ENCODE measurements at places on chromosomes 7 and 10.

DNA sequence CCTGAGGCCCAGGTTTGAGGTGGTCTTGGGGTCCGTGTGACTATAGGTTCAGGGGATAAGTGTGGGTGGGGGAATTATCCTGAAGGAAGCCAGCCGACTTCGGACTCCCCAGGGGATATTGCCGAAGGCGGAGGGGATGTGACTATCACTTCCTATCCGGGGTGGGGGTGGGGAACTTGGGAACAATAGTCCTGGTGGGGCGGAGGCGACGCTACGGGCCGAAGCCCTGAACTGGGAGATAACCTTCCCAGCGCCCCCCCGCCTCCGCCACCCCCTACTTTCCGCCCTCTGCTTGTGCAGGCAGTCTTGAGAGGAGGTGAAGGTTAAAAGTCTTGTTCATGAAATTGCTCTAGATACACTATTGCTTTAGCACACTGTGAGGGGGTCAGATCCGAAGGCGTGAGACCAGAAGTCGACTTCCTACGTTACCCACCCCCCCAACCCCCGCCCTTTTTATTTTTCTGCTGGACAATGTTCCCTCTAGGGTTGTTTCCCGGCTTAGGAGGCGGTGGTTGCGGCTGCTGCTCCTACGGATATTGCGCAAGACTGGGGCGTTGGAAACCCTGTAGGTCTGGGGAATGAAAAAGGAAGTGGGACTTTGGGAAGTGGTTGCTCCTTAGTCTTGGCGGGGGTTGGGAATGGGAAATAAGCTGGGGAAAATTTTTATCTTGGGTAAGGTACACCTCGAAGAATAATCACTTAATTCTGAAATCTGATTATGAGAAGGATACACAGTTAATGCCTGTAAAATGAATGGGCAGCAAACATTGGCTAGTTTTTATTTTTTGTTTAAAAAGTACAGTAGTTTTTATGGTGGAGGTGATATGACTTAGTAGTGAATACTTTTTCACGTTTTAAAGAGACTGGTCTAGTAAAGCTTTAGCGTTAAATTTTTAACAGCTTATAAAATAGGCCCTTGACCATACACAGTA lies 1.5 kb downstream of the PTPN12 start:
- DNase-seq: peak; percentile 73

- DNase-seq: no peak
Measured at GRCh38 chr10:113532724-113533123, 20.1 kb upstream of the HABP2 start.

DNA sequence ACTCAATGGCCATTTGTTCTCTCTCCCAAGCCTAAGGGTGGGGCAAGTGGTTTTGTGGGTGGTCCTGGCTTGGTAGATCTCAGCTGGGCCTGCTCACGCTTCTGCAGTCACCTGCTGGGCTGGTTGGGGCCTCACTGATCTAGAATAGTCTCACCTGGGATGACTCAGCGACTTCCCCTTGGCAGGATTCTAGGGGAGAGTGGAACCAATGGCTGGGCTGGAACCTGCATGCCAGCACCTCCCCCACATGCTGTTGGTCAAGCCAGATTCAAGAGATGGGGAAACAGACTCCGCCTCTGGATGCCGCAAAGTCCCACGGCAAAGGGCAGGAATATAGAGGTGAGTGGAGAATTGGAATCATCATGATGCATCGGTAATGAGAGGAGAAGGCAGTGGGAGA lies 292.9 kb upstream of the NPVF start:
- DNase-seq: no peak

- no peak for DNase-seq
Measured at GRCh38 chr10:11610826-11611247, 613 bp downstream of the USP6NL start.

DNA sequence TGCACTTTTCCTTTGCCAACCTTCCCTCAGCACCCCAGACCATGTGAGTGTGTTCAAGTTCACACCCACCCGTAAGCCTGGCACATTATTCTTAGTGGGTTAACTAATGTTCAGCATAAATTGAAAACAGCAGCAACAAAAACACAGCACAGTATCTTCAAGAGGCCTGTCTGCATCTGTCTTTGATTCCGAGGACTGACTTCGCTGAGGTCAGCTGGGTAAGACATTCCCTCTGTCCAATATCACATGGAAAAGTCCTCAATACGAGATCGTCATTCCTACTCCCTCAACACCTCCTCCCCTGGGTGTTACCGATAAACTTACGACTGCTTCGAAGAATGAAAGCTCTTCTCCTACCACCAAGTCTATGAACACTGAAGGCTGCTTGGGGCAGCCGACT lies 218.8 kb downstream of the SFMBT2 start:
- DNase-seq: no peak

GRCh38 chr10:86041116-86041515 lies 325.5 kb downstream of the GRID1 start:
- no peak for DNase-seq

DNA sequence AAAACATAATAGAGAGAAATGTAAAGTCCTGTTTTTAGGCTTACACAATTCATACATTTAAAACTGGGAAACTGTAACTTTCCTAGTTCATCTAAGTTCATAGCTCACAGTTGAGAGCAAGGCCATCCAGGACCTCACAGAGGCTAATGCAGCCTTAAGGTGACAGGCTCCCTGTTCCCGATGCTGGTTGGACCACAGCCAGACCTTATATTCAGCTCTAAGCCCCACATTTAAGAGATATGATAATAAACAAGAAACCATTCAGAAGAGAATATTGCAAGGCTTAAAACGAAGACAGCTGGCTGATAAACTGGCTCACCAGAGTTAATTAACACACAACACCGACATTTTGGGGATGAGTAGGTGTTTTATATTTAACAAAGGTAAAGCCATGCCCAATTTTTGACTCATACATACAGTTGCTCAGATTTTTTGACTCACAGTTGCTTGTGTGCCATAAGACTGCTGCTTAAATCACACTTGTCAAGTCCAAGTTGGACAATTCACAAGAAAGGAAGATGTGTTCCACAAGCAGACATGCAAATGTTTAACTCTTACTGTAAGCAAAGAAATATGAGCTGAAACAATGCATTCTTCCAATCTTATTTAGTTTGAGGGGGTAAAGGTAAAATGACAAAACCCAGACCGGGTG lies 41.1 kb upstream of the TMEM213 start:
- DNase-seq: no peak

DNA sequence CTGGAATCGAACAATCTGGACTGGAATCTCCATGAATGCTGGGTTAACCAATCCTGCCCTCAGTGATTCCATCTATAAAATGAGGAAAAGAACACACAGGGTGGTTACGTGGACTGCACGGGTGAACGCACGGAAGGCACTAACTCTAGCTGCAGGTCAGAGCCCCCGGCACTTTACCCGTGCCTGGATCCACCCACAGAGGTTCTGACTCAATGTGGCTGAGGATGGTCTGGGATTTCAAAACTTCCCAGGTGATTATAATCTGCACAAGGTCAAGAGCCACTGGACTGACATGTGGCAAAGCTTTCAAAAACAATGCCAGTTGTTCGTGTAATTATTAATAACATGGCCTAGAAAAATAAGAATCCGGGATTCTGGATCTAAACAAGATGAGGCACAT lies 29.2 kb downstream of the KIAA1549 start:
- DNase-seq: peak; percentile 83

DNA sequence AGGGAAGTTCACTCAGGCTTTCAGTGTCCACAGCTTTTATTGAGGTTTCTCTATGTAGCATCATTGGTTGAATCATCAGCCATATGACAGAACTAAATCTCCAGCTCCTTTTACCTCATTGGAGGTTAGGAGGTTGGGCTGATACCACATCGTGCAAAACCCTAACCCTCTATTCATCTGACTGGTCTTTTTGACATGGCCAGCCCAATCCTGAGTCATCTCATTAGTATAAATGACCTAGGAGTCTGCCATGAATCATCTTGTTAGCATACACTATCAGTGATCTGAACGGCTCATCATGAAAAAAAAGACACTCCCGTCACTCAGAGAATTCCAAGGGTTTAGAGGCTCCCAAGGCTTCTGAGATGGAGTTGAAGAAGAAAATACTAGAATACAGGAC lies 669.8 kb upstream of the POT1 start:
- no peak for DNase-seq

GRCh38 chr7:27151341-27151930 lies 947 bp downstream of the HOXA3 start:
- DNase-seq: no peak

DNA sequence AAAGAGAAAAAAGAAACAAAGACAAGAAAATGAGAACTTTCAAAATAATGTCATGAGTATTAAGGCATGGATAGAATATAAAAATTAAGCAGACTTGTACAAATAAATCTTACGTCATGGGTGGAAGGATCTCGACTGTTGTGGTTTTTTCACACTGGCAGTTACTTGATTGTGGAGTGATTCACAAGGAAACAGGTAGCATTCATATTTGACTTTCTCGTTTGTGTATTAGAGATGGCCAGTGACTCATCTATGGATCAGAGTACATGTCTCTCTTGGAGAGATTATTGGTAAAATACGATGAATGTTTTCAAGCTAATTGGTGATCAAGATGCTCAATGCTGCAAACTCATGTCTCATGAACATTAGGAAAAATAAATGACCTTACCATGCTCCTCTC lies 564.3 kb downstream of the GATA3 start:
- DNase-seq: no peak

GRCh38 chr7:121562259-121562658 lies 166.2 kb upstream of the FAM3C start:
- no peak for DNase-seq

- DNase-seq: no peak
Measured at GRCh38 chr10:86728056-86728455, 28.4 kb upstream of the BMPR1A start.

GRCh38 chr7:95630702-95631458 lies 34.6 kb upstream of the PDK4 start:
- DNase-seq: no peak

DNA sequence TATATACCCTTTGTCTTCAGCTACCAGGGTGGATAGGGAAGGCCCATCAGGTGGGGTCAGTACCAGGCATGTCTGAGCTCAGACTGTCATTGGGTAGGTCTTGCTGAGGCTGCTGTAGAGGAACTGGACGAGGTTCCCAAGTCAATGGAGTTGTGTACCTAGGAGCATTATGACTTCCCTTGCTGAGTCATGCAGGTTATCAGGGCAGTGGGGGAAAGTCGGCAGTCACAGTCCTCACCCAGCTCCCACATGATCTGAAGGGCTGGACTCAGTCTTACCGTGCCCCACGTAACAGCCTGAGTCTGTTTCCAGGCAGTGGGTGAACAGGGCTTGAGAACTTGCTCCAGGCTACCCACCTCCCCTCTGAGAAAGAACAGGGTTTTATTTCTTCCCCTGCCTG lies 260.8 kb upstream of the COBL start:
- no peak for DNase-seq

- DNase-seq: no peak
Measured at GRCh38 chr7:151248346-151249033, at the start of gene SMARCD3. Gene SMARCD3, minus strand, starts transcription at chr7:151248694. Its CDS starts 132 bp downstream, at chr7:151248562.

DNA sequence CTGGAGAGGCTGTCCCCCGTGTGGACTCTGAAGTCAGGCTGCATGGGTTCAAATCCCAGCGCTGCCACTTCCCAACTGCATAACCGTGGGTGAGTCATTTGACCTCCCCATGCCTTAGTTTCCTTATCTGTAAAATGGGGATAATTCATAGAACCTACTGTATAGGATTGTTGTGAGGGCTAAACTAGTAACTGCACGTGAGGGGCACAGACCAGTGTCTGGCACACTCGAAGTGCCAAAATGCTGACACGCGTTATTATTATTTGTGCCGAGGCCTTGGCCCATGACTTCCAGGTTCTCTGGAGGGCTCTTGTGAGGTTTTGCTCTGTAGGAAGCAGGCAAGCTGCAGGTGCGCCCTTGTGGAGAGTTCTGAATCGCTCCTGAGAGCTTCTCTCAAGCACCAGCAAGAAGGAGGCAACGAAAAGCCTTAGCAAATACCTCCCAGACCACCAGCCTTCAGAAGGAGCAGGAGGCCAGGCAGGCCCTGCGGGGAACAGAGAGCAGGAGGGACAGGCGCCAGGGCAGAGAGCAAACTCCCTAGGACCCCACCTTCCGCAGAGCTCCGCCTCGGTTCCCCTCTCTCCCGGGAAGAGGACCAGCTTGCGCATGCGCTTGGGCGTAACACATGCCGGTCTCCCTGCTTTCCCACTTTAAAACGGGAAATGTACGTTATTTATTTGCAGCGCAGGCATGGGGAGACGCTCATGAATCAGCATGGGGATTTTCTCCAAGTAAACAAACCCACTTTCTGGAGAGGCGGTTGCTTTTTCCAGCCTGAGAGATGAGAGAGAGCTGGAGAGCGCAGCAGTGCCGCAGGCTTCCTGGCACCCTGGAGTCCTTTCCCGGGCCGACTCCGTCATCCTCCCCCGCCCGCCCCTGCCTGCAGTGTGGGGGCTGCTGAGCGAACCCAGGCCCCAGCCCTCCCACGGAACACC lies 39.6 kb downstream of the SORCS3 start:
- peak; percentile 27 for DNase-seq

GRCh38 chr10:114526504-114527238 lies 122.4 kb upstream of the AFAP1L2 start:
- DNase-seq: peak; percentile 75

- DNase-seq: no peak
Measured at GRCh38 chr10:79079054-79079397, 10.3 kb downstream of the ZMIZ1 start.

Measured in epithelial cell of proximal tubule (primary cell).